Stimulated activated CD4-positive, alpha-beta T cell treated with anti-CD3 and anti-CD28 coated beads, Interleukin-12 subunit alpha, Interleukin-12 subunit beta, amount 100 ng/mL, for 24 hours (primary cell): ENCODE measurements at places on chromosomes 11 and 22.

DNA sequence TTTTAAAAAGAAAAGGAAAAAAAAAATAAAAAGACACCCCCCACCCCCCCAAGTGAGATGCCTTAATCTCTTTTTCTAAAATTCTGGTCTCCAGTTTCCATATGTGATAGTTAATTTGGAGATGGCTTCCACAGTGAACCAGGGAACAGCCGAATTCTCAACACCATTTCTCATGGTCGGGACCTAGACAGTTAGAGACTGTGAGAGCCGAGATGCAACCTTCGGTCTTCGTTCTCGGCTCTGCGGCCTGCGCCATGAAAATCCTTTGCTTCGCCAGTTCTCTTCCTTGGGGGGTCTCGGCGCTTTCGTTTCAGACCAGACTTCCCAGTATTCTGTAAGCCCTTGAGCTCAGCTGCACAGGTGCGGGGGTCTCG is 723 bp downstream of the CACNG2 start:
- no peak for DNase-seq

GRCh38 chr22:50699756-50700386 is 27.2 kb downstream of the SHANK3 start:
- no peak for DNase-seq

GRCh38 chr11:120784566-120785251 is 239.2 kb upstream of the TBCEL start:
- DNase-seq, result no peak

- DNase-seq, result no peak
Observed at GRCh38 chr11:65355776-65356393, 1.3 kb downstream of the TIGD3 start.

DNA sequence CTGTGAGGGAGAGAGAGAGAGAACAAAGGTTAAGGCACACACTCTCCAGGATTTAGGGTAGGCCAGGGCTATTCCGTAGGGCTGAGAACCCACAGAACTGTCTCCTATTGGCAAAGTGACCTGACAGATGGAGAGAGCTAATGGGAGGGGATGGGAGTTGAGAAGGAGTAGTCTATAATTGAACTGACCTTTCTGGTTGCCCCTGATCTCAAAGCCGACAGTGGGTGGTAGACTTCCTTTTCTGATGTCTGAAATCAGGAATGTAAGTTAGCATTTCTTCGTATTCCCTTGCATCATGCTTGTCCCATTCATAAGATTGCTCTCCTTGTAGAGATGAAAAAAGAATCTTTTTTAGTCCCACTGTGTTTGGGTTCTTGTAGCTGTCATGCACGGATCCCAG is 210.1 kb downstream of the NTM start:
- DNase-seq, result no peak

GRCh38 chr11:129973068-129973467 is 29.6 kb downstream of the PRDM10 start:
- DNase-seq, result no peak

DNA sequence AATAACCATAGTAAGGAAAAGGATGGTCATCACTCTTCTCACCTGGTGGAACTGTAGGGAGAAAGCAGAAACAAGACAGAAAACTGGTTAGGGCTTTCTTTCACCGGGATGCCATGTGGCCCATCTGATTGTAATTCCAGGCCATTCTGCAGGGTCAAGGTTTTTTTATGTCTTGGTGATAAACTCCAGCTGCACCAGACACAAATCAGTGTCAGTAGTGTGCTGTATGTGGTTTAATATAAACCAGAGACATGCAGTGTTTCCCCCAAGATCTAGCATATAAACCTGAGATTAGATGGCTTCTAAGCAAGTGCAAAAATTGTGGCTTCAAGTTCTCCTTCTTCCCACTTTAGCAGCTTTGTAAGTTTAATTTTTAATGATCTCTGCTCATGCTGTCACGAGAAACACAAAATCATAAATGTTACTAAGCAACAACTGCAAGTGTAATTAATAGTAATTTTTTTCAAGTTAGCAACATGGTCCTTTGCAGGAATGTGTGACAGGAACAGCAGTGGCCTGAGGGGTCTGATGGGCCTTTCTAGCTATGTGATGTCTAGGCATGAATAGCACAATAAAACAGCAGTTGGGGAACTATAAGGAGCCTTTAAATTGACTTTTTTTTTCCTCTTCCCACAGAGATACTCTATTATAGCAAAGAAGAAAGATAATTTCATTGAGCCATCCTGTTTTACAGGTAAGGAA is 41.6 kb downstream of the BDNF start:
- DNase-seq, result no peak
